Posterior vena cava (tissue), 2 donors: ENCODE measurements at places on chromosomes 4 and X.

DNA sequence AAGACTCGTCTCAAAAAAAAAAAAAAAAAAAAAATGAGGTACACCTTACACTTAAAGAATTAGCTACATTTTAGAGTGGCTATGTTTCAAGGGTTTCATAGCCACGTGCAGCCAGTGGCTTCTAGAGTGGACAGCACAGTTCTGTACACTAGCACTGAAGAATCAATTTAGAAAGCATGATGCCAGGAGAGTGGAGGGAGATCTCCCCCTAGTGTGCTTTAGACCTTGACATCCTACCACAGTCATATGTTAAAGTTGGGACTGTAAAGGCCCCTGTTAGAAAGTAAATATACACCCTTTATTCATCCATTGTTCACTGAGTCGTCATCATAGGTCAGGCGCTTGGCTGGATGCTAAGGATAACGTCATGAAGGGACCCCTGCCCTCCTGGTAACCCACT lies 179.4 kb downstream of the QDPR start:
- DNase-seq, result no peak

GRCh38 chr4:183968931-183969330 lies 63.8 kb downstream of the STOX2 start:
- DNase-seq, result no peak

GRCh38 chr4:158621729-158622128 lies 50.0 kb downstream of the C4orf46 start:
- DNase-seq, result no peak

DNA sequence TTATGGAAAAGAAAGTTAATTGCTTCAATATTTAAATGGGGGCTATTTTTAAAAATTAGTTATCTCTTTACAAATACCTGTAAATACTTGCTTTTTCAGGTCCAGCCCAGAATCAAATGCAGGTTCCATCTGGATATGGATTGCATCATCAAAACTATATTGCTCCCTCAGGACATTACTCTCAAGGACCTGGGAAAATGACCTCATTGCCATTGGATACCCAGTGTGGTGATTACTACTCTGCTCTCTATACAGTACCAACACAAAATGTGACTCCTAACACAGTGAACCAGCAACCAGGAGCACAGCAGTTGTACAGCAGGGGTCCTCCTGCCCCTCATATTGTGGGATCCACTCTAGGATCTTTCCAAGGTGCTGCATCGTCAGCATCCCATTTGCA lies 29.2 kb downstream of the SEC24B start:
- no peak for DNase-seq

GRCh38 chr4:102623622-102624021 lies 122.5 kb downstream of the NFKB1 start:
- no peak for DNase-seq

GRCh38 chr4:183300070-183300469 lies 20.0 kb downstream of the CLDN22 start:
- no peak for DNase-seq

DNA sequence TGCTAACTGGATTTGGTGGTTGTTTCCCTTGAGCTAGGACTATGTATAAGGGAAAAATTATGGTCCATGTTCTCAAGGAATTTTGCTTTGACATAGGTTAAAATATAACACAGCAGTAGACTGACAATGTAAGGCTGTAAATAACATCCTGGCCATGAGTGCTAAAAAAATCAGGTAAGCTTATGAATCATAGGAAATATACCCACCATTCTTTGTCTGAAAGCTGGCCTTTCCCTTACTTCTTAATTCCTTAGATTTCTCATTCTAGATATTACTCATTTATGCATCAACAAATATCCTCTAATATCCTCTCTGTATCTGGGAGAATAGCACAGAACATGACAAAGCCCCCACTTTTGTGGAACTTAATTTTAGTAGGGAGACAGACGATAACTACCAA lies 6.8 kb upstream of the CHRNA9 start:
- no peak for DNase-seq

DNA sequence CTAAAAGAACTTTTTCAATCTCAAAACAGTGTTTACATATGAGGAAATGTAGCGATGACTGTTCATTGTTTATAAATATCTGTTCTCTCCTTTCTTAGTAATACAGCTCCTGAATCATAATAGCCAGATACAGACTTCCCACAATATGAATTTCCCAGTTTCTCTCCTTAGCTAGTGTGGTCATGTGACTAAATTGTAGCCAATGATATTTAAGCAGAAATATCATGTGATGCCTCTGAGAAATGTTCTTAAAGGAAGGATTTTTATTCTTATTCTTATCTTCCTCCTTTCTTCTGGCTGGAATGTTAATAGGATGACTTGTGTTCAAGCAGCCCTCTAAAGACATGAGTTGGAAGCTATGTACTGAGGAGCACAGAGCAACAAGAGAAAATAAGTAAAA lies 383.7 kb upstream of the ATOH1 start:
- no peak for DNase-seq

DNA sequence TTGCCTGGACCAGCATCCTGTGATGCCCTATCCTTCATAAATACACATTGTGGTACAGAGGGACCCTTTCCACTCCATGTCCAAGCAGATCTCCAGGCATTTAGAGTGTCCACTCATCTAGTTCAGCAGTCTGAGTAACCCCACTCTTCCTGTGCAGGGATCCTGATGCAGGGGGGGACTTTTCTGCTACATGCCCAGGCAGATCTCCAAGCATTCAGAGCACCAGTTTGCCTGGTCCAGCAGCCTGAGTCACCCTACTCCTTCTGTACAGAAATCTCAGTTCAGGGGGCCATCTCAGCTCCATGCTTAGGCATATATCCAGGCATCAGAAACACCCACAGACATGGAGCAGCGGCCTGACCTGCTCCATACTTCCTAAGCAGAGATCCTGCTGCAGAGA lies 1089.8 kb downstream of the FAT4 start:
- DNase-seq, result no peak

DNA sequence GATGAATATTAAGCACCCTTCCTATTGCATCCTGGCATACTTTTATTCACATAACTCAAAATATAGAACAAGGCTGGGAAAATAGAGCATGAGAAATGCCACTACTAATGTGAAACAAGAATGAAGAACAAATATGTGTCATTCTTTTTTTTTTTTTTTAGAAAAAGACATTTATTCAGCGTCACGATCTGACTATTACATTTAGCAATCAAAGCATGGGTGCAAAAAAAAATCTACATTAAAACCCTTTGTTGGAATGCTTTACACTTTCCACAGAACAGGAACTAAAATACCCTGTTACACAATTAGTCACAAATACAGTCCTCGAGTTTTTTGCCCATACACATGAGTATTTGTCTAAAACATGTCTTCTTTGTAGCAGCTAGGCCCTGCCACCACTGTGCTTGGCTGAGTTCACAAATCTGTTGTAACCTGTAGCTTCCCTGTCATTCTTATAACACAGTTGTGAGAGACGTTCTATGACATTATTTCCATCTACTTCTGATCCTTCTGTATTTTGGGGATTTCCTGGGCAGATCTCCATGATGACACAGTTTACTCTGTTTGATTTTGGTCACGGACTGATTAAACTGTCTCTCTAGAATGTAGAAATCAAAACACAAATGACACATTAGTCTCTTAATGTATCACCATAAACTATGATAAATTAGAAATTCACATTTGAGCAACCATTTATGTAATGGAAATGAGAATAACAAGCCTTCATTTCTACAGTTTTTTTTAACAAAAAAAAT lies 9.4 kb upstream of the TET2 start:
- DNase-seq, result no peak

DNA sequence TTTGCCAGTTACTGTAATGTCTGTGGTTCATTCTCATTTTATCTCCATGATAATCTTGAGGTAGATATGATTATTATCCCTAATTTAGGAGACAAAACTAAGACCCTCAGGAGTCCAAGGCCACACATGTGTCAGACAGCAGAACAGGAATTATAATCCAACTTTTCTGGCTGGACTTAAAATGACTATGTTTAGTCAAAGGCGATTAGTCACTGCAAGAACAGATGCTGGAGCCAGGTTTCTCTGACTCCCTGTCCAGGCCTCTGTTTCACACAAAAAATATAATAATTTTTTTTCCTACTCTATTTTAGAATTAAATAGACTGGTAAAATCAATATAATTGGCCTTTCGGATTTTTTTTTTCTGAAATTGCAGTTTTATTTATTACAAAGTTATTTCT lies 56.7 kb upstream of the TMEM131L start:
- DNase-seq, result no peak

- DNase-seq, result no peak
Observed at GRCh38 chr4:154018659-154019058, 229.8 kb upstream of the SFRP2 start.
